ENCODE measurements at places on chromosomes 5 and 9. TPM values are rescaled to one million over a fixed set of nuclear protein-coding genes. Genes with fewer than 3 reads are reported as not detected.

Gene C9orf153
- 0.43 TPM for total RNA-seq

Gene ROR2
- 0.11 TPM for total RNA-seq

Gene RASEF
- total RNA-seq = not detected

Gene SGCD
- total RNA-seq = not detected

Gene PCDHA3
- not detected for total RNA-seq

Gene BTNL3
- total RNA-seq = not detected

Gene ZNF79
- 14.4 TPM for total RNA-seq

Gene TLX3
- total RNA-seq = not detected

Gene DOCK8
- 174 TPM for total RNA-seq

Gene PRR7
- 2.6 TPM for total RNA-seq

Gene CCDC183
- 0.38 TPM for total RNA-seq

Gene GPR151
- not detected for total RNA-seq

Gene RANBP17
- total RNA-seq = 8.3 TPM

Gene PTPN3
- total RNA-seq = 0.12 TPM

Gene PHYHD1
- total RNA-seq = 1.1 TPM

Gene FSD1L
- 2.3 TPM for total RNA-seq

Gene LCN9
- total RNA-seq = not detected

Gene DND1
- 7.8 TPM for total RNA-seq
